ENCODE measurements at places on chromosomes 4 and X.

GRCh38 chr4:162494935-162495334 lies 331.1 kb upstream of the FSTL5 start:
- no peak for DNase-seq

- DNase-seq, result no peak
Observed at GRCh38 chr4:113749178-113749577, 12.4 kb downstream of the CAMK2D start.

DNA sequence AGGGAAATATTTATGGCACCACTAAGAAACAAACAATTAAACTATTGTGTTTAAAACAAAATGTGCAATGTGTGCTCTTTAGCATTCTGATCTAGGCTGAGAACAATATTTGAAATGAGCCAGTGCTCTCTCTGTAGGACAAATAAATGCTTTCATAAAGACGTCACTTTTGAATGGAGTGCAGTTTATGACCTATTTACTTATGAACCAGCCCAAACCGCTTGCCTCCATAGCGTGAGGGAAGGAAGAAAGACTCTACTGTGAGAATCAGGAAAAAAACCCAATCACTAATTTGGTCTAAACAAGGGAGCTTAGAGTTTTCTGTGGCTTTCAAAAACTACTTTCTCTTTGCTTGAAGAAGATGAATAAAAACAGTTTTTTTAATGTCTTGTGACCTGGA lies 39.4 kb downstream of the SAT1 start:
- no peak for DNase-seq

GRCh38 chr4:23782778-23783437 lies 106.9 kb downstream of the PPARGC1A start:
- DNase-seq, result no peak

DNA sequence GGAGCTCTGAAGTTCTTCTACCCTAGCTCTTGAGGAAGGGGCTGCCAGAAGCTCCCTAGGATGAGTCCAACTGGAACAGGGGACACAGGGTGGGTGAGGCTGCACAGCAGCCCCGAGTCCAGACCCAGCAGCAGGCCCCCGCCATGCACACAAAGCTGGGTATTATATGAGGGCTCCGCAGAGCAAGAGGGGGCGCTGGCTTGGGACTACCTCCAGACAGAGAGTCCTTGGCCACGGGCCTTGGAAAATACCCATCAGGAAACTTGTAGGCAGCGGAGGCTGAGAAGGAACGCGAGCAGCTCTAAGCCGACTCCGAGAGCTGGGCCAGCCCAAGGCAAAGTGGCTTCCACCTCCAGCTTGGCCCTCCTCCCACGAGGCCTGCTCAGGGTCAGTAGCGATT lies 8.1 kb downstream of the HCFC1 start:
- no peak for DNase-seq

DNA sequence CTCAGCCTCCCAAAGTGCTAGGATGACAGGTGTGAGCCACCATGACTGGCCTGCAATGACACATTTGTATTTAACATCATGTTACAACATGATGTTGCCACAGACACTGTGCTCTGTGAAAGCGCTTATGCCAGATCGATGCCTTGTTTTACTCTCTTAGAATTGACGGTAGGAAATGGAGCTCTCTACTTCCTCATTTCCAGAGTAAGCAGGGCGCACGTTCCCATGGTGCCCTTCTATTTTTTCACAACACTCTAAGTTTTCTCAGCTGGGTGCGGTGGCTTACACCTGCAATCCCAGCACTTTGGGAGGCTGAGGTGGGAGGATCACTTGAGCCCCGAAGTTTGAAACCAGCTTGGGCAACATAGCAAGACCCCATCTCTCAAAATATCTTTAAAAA lies 60.7 kb upstream of the DHRSX start:
- no peak for DNase-seq

- no peak for DNase-seq
Observed at GRCh38 chrX:23118163-23118562, 118.4 kb downstream of the DDX53 start.

- no peak for DNase-seq
Observed at GRCh38 chr4:113496698-113497097, 264.8 kb downstream of the CAMK2D start.

DNA sequence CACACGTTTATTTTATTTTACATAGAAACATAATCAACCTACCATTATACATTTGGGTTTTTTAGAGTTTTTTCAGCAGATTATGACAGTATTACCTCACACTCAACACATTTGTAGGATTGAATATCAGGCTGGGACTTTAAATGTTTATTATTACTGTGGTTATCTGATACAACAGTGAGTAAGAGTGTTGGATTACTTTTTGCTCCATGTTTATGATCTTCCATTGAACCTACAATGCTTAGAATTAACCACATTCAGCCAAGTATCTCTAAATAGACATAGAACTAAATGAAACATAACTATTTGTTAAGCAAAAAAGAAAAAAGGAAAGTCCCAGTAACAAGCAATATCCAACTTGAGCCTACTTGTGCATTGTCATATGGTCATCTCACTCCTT lies 607.4 kb upstream of the PITX2 start:
- no peak for DNase-seq

GRCh38 chr4:159526172-159526571 lies 423.3 kb downstream of the RAPGEF2 start:
- DNase-seq, result no peak

DNA sequence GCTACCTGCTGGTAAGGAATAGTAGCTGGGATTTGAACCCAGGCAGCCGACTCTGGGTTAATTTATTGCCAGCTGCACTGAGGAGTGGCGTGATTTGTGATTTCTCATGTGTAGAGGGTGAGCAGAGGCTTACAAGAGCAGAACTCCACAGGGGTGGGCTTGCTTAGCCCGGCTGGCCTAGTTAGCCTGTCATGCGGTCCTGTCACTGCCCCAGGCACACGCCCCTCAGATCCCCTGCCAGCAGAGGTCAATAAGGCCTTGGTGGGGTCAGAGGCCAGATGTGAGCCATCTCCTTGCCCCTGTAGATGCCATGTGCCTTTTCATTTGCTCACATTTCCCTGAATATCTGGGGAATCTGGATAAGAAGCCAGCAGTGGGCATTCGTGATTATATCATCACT lies 13.4 kb downstream of the NSDHL start:
- no peak for DNase-seq

DNA sequence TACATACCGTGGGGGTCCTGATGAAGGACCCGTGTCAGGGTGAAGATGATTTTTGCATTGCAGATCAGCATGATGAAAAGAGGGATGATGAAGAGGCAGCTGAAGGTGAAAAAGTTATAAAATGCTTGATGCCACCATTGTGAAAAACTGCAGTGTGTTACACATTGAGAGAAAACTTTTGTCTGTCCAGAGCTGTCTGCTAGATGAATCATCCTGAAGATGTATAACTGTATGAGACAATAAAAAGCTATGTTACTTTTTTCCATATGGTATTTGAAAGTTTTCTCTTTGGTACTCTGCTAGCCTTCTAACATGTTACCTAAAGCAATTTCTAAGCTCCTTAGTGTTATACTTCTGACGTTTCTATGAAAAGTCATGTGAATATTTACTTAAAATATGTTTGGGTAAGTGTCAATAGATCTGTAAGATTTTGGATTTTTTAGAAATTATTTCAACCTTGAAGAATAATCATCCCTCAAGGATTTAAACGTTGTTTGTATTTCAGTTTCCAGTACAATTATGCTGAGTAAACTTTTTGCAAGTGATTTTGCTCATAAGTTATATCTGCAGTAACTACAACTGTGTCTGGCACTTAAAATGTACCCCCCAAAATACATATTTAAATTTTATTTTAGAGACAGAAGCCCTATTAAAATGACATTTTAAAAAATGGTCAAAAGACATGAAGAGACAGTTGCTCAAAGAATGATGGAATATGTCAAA lies 9.5 kb downstream of the GNRHR start:
- DNase-seq, result no peak

- DNase-seq, result no peak
Observed at GRCh38 chr4:7918981-7919380, 20.7 kb downstream of the AFAP1 start.

GRCh38 chrX:132563976-132564375 lies 75.1 kb upstream of the MBNL3 start:
- no peak for DNase-seq

DNA sequence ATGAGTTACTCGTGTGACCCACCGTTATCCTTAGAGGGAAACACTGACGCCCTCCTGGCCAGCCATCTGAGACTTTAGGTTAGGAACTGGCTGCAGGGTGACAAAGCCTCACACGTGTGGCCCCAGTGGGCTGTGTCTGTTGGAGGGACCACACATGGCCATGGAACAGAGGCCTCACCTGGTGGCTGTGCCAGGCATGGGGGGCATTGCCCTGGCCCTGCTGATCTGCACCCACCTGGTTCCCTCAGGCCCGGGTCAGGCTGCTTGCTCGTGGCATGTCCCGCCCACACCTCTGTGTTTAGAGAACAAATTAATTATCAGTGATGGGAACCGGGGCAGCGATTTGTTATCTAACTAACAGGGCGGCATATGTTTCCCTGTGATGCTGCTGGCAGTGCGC lies 100.9 kb upstream of the PSAPL1 start:
- no peak for DNase-seq

DNA sequence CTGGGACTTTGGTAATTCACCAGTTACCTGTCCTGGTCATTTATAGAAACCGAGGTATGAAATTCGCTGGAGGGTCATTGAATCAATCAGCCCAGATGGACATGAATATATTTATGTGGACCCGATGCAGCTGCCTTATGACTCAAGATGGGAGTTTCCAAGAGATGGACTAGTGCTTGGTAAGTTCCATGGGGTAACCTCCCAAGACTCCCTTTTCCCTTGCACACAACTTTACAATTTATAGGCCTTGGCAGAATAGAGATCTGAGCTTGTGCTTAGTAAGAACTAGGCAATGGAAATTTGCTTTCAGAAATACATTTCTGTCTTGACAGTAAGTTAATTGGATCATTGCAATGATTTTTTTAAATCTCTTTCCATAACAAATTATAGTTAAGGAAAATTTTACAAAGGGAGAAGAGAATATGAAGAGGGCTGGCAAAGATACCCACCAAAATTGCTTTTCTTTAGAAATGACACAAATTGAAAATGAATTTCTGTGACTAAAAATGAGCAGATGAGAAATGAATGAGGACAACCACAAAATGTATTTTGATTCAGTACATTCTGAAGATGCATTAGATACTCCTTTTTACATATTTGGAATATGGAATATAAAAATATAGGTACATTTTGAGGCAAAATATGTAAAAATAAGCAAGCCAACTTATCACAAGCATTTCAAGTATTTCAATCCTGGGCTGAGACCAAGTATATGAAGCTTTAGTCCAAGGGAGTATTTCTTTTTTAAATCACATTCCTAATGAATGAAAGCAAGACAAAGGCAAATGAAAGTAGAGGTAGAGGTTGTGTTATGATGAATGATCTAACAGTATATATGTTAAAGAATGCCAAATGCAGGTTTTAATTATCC lies 45.9 kb downstream of the PDGFRA start:
- DNase-seq, result no peak

GRCh38 chr4:174538123-174538875 lies 16.0 kb upstream of the HPGD start:
- no peak for DNase-seq

Data from activated T-cell treated with anti-CD3 and anti-CD28 coated beads for 1 hour (primary cell).